SK-N-SH treated with all-trans-retinoic acid at 6 μM for 48 hours (cell line): ENCODE measurements at places on chromosomes 1 and 21.
A peak's percentile ranks its signal among the peaks of the same experiment; 100 is the strongest.

DNA sequence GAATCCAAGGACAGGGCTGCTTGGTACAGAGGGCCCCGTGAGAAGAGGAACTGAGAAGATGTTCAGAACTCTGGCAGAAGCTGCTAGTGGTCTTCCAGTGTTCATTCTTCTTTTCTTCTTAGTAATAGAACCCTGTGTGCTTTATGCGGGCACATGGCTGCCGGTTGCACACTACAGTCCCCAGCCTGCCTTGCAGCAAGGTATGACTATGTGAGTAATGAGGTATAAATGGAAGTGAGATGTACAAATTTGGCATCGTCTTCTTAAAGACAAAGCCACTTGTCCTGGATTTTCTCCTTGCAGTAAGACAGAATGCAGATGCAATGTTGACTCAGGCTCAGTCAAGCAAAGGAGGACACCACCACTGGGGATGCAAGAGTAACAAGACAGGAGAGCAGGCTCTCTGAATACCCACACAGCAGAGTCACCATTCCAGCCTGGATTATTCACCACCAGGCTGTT, 15.0 kb upstream of the ATP1B1 start:
- ATAC-seq: peak; percentile 44

DNA sequence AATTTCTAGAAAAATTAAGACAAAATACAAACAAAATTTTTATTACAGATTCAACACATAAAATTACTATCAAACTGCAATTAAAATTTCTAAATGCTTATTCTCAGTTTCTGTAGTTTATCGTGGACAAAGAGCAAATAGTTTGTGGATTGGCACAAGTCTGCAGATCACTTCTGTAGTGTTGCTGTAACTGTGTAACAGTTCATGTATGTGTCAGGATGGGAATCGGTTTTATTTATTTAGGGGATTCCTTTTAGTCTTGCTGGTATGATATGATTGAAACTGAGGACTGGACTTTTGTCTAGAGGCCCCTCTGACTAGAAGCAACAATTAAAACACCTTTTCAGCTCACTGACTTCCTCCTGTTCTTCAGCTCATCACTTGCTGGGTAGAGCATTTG, 60.8 kb downstream of the LRIG2 start:
- ATAC-seq: no peak

DNA sequence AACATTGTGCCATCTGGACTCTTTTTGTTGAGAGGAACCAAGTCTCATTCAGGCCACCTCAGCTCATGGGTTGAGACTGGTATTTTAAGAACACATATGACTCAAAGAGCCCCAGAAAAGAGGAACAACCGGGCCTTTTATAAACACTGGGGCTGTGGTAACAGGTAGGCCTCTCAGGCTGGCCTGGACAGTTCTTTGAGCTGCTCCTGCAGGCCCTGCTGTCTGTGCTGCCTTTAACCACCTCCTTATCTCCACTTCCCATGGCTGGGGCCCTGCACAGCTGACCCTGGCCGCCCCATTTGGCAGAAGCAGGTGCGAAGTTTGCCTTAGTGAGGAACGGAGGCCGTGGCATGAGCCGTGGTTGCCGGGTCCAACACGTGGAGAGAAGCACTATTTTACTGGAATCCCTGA, 163.3 kb downstream of the RHOU start:
- ATAC-seq: no peak

- ATAC-seq: no peak
These were observed 278.0 kb downstream of the RGS7 start for GRCh38 chr1:241079047-241079446.

- peak; percentile 86 for ATAC-seq
These were observed 114.1 kb downstream of the LHX4 start for GRCh38 chr1:180343921-180344769.

- ATAC-seq: no peak
These were observed 5.7 kb upstream of the KRTAP12-1 start for GRCh38 chr21:44687671-44688070.
